Activated CD4-positive, alpha-beta T cell treated with anti-CD3 and anti-CD28 coated beads, Interleukin-10, Interleukin-2, amounts not matched to agents 100 ng/mL and 50 ng/mL, durations not matched to agents 16 hours and 8 hours (primary cell): ENCODE measurements at places on chromosomes 1 and 21.

DNA sequence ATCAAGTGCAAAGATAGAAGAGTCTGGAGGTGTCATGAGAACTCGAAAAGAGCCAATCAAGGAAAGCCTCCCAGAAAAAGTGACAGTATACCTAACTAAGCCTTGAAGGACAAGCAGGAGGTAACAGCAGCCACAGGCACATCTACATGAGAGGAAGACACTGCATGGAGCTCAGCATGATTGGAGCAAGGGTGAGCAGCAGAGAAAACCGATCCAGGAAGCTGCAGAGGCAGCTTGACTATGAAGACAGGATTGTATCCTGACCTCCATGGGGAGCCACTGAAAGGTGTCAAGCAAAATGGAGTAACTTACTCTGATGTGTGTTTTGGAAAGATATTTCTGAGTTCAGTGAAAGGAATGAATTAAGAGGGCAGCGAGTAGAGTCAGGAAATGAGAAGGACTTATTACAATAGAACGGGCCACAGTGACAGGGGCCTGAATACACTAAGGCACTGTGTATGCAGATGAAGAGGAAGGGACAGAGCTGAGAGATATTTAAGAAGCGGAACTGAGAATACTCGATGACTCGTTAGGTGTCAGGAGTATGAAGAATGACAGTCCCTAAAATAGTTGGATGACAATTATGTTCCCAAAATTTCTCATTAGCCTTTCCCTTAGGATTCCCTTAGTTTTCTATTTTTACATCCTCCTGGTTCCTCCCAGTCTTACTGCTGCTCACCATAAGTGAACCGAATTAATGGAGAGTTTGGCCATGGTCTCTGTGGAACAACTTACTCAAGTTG lies 139.3 kb upstream of the NFIA start:
- DNase-seq: no peak

GRCh38 chr21:32889596-32889995 lies 118.0 kb upstream of the PAXBP1 start:
- DNase-seq: no peak

DNA sequence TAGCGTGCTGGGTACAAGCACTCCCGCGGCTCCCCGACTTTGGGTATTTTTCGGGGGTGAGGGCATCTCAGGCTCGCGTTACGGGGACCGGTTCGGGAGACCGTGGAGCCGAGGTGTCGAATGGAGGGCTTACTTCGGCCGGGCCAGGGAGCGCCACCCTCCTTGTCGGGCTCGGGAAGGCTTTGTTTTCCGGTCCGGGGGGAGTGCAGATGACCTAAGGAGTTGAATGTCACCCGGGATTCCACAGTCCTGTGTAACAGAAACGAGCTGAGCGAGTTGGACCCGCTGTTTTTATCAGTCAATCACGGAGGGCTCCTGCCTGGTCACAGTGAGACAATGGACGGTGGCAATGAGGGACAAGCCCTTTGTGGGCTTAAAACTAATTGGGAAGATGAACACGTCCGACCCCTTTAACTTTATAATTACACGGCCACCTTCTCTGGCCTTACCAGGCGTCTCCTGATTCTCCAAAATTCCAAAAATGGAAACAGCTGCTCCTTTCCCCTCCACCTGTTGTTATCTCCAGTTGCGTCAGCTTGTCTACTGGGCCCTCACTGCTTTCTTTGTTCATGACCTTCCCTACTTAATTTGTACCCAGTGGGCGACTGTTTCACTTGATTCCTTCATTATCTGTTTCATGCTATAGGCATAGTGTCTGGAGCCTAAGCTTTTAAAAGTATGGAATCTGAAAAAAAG lies 929 bp upstream of the TRIM45 start:
- no peak for DNase-seq

DNA sequence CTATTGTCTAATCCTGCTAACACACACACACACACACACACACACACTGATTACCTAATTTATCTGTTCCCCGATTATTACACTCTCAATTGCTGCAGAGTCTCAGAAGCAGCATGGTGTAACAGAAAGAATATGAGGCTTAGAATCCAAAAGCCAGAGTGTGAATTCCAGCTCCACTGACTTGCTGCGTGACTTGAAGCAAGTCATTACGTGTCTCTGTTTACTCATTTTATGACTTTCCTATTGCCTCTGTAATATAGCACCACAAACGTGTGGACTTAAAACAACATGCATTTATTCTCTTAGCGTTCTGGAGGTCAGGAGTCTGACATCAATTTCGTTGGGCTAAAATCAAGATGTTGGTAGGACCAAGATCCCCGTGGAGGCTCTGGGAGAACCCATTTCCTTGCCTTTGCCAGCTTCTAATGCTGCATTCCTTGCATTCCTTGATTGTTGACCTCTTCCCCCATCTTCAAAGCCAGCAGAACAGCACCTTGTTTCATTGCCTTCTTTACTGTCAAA lies 55.9 kb upstream of the ATP5PO start:
- peak; percentile 52 for DNase-seq

GRCh38 chr1:36137776-36138175 lies 11.5 kb downstream of the TRAPPC3 start:
- no peak for DNase-seq

- peak; percentile 71 for DNase-seq
These were observed 35.5 kb downstream of the COA6 start for GRCh38 chr1:234408757-234409156.

DNA sequence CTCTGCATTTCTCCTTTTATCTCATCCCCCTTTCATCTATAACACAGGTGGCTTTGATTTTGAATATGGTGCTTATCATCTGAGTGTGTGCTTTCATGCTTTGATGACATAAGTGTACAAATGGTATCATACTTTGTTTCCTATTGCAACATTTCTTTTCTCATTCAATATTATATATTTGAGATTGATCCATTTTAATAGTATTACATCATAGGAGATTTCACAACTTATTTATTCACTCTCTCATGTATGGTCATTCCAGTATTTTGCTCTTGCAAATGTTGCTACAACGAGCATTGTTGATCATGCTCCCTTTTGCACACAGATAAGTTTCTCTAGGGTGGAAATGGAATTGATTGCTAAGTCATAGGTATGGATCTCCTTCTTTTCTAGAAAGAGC lies 302.8 kb downstream of the KIF26B start:
- no peak for DNase-seq

DNA sequence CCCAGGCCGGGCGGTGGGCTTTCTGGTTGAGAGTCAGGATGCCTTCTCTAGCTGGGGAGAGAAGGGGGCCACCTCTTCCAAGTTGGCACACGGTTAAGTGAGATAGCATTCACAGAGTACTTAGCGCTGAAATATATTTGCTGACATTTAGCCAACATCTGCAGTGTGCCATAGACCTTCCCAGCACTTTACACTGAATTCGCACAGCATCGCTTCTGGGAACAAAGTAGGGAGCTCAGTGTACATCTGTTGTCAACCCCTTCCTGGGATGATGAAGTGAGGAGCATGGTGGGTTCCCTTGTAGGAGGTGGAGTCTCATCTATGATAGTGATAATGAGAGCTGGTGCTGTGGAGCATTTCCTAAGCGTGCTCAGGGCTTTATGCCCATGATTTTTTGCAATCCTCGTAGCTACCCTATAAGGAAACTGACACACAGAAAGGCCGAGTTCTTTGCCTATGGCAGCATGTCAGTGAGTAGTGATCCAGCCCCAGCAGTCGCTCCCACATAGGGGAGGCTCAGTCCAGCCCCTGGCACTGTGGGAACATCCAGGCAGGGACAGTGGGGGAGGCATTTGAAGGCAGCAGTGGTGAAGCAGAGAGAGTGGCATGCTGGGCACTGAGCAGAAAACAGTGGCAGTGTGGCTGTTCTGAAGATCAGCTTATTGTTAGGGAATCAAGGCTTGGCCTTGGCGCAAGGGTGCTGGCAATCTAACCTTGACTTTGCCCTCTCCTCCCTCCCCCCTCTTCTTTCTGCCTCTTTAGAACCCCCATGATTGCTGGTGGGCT lies 176.2 kb downstream of the PGBD5 start:
- no peak for DNase-seq

DNA sequence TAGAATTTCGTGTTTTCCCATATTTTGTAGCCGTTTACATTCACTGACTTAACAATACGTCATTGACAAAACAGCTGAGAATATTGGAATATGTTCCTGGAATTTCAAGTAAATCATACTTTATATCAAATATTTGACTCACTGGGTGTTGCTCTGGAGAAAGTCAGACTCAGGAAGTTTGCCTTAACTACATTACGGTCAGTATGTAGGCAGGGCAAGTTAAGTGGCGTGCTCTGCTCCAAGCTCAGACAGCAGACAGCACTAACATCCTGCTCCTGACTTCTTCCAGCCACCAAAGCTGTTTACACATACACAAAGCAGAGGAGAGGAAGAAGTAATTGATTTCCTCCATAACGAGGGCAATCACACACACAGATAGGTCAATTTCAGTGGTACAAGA lies 414.6 kb downstream of the LRRIQ3 start:
- DNase-seq: no peak

DNA sequence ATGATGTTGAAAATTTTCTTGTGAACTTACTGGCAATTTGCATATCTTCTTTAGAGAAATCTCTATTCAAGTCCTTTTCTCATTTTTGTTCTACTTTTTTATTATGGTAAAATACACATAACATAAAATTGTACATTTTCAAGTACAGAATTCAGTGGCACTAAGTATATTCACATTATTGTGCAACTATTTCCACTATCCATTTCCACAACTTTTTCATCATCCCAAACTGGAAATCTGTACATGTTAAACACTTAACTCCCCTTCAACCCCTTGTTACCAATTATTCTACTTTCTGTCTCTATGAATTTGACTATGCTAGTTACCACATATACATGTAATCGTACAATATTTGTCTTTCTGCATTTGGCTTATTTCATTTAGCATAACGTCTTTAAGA lies 19.4 kb downstream of the EPS15 start:
- no peak for DNase-seq

GRCh38 chr1:32303997-32304622 lies 12.2 kb downstream of the HDAC1 start:
- DNase-seq: no peak

DNA sequence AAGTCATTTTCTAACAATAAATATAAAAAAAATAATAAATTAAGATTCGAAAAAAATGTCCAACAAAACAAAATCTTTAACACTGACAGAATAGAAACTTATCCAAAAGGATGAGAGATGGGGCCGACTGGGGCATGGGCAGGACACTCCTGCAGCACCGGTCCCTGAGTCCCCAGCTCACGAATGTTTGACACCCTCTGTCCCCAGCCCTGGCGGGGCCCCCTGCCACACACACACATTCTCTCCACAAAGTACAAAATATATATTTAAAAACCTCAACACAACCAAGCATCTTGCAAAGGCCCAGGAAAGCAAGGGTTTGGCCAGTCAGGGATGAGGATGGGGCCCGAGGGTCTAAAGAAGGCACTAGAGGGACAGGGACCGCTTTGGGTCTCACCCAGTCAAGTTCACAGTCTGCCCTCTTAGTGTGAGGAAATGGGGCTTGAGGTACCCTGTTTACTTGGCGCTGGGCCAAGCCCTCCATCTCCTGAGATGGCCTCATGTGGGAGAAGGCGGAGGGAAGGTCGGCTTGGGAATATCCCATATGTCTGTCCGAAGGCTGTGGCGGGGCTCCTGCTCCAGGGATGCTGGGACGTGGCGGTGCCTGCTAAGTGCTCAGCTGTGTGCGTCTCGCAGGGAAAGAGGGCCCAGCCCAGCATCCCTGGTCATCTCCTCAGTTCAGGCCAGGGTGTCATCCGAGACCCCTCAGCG lies 31.3 kb downstream of the EPHA2 start:
- DNase-seq: no peak

DNA sequence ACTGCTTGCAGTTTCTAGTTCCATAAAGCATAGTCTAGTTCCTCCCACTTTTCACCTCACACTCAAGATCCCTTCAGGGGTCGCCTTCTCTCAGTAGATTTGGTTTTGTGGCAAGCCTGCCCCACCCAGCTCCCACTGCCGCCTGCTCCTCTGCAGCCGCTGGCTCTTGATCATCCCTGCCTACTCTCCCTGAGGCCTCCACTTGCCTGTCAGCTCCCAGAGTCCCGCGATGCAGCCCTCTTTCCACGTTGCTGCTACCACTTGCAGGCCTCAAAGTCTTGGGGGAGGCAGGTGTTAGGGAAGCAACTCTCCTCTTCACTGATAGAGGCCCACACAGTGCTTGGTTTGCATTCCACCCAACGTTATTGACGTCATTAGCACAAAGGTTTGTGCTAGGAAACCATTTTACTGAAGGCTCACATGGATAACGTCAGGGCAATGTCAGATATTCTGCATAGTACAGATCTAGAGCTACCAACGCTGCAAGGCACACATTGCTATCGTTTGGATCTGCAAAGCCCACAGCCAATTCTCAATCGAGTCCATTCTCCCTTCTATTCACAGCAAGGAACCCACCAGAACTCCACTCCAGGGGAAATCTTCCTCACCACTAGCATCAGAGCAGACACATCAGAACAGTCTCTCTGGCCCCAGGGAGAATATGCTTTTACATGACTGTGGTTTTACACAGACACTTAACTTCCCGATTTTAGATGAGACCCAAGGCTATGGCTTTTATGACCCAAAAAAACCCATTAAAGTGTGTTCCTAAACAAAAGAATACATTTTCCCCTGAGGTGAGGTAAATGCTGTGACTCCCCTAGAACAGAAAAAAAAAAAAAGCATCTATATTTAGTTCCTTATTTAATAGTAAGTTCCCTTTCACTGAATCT lies 519.5 kb upstream of the CAMK1G start:
- DNase-seq: no peak

GRCh38 chr1:201501144-201501543 lies 5.8 kb downstream of the CSRP1 start:
- DNase-seq: no peak

DNA sequence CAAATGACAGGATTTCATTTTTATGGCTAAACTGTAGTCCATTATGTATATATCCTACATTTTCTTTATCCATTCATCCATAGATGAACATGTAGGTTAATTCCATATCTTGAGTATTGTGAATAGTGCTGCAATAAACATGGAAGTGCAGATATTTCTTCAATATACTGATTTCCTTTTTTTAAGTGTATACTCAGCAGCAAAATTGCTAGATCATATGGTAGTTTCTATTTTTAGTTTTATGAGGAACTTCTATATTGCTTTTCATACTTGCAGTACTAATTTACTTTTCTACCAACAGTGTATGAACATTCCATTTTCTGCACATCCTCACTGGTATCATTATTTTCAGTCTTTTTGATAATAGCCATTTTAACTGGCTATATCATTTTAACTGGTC lies 30.1 kb downstream of the OR10J5 start:
- no peak for DNase-seq
